Activated CD4-positive, alpha-beta T cell treated with anti-CD3 and anti-CD28 coated beads, Interleukin-2, amount 50 U/mL, for 24 hours (primary cell): ENCODE measurements at places on chromosomes 12 and 14.

GRCh38 chr14:92988786-92989755 lies 66.1 kb downstream of the CHGA start:
- no peak for DNase-seq

DNA sequence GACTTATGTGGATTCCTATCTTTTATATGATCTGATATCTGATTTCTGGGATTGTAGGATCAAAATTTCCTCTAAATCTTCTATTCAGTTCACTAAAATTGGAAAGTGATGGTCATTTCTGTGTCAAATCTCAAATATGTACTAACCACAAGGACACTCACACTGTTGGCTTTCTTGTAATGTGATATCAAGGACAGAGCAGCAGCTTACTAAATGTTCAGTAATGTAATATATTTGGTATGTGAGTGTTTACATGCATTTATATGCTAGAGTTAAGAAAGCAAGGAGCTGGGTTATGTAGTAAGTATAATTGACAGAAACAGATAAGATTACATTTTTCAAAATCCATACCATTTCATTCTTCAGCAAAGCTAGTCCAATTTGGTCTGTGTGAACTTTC lies 16.5 kb downstream of the PUS7L start:
- DNase-seq: no peak

DNA sequence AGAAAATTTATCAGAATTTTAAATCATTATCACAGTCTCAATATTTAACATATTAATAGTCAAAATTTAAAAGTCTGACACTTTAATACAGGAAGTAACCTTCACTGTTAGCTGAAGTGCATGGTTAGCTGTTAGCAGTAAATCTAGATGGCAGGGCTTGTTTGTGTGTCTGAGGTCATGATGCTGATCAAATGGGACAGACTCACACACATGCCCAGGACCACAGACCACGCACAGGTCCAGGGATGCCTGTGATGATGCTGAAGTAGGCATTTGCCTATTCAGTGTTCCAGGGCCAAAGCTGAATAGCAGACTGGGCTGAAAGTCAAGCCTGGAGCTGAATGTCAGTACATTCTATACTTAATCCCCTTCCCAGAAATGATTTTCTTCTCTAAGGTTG lies 20.5 kb downstream of the FNTB start:
- DNase-seq: no peak

GRCh38 chr14:55336162-55336561 lies 64.9 kb downstream of the FBXO34 start:
- DNase-seq: no peak

DNA sequence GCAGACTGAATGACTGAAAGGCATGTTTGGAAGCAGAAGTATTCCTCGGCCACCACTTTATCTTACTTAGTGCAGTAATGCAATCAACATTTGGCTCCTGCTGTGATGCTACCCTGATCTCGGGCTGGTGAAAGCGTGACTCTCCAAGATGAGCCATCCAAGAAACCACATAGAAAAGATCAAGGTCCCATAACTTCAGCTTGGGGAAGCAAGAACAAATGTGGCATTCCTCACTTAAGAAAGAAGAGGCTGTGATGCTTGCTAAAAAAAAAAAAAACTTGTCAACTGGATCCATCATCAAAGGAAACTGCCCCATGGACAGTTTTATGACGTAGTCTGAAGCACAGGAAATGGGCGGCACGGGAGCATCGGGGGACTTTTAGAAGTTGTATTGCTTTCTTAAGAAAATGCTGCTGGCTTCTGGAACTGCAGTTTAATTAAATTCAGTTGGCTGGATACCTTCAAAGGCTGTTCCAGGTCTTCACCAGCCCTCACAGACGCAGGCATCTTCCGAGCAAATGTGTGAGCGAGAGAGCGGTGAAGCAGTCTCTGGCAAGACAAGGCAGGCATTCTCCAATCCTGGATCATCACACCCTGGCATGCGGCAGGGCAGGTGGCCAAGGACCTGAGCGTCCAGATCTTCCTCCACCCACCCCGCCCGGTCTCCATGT lies 38.2 kb upstream of the MAP1LC3B2 start:
- no peak for DNase-seq

- DNase-seq: no peak
Measured at GRCh38 chr12:119446459-119446858, 111.9 kb downstream of the CCDC60 start.

DNA sequence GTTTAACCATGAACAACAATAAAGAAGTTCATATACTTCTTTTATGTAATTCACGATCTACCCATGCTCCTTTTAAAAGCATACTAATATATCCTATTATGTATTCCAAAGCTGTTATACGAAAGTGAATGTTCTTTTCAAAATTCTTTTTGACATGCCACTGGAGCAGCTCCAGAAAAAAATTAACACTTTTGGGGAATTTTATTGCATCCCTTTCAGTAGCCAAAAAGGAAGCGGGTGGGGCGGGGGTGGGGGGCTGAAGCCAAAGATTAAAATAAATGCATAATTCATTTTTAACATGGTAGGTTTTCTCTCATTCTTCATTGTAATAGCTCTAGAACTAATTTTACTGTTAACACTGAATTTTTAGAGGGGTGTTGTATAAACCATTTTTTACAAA lies 123.0 kb downstream of the ANKS1B start:
- DNase-seq: no peak

DNA sequence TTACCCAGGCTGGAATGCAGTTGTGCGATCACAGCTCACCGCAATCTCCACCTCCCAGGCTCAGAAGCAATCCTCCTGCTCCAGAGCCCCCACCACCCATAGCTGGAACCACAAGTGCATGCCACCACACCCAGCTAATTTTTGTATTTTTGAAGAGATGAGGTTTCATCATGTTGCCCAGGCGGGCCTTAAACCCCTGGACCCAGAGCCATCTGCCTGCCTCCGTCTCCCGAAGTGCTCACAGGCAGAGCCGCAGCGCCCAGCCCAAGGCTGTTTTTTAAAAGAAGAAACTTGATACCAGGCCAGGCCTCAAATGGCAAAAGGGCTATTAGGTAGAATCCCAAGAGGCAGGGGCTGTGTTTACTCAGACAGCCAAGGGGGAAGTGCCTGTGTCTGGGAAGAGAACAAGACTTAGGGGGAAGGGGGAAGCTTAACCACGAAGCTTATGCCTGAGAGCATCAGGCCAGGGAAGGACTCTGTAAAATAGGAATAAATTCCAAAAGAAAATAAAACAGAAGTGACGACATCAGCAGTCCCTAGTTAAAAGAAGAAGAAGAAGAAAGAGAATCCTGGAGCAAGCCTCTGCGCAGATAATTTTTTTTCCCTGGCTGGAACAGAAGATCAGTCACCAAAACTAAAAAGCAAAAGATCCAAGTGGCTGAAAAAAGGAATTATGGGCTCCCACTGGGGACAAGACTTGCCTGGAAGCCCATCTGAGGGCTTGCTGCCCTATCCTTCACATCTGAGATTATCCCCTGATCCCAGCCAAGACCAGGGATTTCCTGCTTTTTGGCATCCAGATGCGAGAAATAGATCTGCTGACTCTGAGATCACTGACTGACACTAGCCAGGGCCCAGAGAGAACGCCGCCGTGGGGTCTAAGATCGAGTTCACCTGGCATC lies 170.5 kb downstream of the NDUFA12 start:
- DNase-seq: no peak

DNA sequence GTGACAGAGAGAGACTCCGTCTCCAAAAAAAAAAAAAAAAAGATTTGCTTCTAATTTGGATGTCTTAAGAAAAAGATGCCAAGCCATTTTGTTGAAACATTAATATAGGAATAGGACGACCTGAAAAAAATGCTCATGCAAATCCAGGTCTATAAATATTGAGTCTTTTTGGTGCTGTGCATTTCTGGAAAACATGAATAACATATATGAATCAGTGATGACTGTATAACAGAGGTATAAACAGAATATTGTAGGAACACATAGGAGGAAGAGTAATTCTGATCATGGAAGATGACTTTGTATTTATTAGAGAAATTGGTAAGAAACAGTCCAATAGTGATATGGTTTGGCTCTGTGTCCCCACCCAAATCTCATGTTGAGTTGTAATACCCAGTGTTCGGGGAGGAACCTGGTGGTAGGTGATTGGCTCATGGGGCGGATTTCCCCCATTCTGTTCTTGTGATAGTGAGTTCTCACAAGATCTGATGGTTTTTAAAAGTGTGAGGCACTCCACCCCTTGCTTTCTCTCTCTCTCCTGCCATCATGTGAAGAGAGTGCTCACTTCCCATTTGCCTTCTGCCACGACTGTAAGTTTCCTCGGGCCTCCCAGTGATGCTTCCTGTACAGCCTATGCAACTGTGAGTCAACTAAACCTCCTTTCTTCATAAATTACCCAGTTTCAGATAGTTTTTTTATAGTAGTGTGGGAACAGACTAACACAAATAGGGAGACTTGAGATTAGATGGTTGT lies 3.0 kb upstream of the SRSF5 start:
- DNase-seq: no peak

DNA sequence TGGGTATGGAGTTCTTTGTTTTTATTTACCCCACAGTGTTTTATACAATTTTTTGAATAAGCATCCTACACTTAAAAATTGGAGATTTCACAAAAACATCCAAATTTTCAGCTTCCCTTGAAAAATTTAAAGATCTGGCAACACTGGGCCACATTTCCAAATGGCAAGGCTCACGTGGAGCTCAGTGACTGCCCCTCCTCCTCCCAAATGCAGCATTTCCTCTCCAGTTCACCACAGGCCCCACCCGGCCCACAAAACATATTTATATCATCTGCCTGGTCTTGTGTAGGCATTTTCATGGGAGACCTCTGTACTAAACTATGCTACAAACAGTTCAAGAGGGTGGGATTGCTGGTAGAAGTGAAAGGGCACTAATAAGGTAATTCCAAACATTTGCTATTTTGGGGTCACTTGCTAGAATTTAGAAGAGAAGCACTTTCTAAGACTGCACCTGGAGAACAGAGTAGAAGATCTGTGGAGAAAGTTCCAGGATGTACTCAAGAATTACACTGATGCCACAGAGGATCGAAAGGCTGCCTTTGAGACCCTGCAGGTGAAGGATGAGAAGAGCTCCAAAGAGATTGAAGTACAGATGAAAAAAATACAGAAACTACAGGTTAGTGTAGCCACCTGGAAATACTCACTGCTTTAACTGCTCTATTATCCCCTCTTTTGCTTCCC lies 7.3 kb downstream of the FKBP11 start:
- DNase-seq: no peak

DNA sequence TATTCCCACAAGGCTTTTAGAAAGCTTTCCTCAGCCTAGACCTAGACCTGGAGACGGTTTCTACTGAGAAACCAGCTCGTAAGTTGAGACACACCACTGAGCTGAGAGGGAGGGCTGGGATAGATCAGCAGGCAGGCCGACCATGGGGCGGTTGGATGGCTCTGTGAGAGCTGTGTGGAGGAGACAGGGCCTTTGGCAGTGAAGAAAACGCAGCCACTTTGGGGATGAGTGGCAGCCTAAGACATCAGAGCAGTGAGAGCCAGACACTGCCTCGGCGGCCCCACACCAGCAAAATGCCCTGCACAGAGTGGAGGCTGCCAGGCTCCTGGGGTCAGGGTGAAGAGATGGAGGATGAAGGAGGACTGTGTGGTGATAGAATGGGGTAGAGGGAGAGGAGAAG lies 46.0 kb downstream of the CACNA2D4 start:
- DNase-seq: no peak

DNA sequence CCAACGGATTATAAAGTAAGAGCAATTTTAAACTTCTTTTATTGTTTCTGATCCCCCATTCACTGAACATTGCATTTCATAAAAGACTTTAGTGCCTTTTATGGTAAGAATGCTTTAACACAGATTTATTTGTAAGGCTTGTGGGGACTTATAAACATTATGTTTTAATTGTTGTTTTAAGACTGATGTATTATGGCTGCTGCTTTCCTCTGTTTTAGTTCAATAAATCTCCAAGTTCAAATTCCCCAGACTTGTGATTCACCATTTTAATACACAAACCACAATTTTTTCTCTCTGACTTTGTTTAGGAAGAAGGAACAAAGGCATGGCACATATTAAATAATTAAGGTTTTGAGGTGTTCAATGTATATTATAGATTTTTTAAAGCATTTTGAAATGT lies 753.3 kb downstream of the SLC6A15 start:
- no peak for DNase-seq

DNA sequence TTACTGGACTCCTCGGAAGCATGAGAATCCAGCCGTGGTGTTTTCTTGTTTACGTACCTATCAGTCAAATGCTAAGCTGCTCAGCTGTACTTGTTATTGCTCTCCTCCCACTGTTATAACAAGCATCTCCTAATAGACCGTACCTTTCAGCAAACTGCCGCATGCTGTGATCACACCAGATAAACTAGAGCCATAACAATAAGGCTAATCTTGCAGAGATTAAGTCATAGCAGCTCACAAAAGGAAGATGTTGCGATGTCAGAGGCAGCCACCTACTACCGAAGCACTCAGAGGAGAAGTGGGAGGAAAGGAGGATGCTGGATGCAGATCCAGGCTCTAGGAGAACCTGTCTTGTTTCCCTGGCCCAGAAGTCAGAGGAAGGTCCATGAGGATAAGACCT lies 196.0 kb downstream of the GALC start:
- DNase-seq: no peak

DNA sequence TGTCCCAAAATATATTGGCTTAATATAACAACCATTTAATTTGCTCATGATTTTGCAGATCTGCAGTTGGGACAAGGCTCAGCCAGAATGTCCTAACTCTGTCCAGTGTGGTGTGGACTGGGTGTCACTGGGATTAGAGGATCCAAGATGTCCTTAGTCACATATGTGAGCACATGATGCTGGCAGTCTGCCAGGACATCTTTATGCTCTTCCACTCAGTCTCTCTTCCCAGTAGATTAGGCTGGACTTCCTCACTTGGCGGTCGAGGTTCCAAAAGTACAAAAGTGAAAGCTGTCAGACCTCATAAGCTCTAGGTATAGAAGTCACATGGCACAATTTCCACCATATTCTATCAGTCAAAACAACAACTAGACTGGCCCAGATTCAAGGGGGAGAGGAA lies 167.9 kb upstream of the NTF3 start:
- no peak for DNase-seq

- no peak for DNase-seq
Measured at GRCh38 chr14:70934502-70935134, 27.4 kb downstream of the PCNX1 start.
